Naive B cell (primary cell): ENCODE measurements at places on chromosomes 1 and 21.

GRCh38 chr1:202365092-202365815 is 16.8 kb downstream of the PPP1R12B start:
- DNase-seq, result no peak

DNA sequence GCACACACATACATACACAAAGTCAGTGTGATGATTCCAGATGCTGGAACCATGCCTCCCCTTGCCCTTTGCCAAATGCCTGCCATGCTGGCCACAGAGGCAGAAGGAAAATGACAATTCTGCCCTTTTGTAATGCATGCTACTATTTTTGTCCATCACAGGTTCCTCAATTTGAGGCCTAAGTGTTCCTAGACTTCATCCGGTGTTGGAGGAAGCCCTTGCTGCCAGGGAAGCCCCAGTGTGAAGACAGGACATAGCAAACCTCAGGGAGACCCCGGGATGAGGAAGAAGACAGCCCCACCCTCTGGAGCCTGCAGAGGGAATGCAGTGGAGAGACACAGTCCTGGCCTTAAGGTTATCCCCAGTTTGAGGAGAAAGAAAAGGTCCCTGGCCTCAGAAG is 14.4 kb downstream of the PRR9 start:
- no peak for DNase-seq

DNA sequence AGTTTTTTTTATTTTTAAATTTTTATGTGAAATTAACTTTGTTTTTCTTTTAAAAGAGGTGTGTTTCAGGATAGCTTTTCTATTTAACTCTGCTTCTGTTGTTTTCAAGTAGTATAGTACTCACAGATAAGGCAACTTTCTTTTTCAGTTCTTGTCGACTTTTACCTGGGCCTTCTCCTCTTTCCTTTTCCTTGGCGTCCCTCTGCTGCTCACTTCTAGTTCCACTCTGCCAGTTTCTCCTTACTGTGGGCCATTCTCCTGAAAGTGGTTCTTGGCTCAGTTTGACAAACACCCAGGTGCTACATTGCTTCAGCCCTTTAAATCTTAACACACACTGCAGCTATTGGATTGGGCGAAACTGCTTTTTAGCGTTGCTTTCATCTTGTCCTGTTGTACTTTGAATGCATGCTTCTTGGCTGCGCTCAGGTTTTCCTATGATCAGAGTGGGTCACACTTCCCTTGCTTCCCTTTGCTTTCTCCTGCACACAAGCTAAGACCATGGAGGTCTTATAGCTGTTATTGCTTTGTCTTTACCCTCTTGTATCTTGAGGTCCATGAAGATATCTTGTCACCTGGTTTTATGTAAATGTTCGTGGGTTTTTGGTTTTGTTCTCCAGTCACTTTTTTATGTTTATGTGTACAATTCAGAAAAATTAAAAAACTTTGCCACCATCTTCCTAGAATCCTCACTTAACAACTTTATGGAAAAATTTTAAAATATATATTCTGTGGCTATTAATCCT is 21.6 kb downstream of the GABPA start:
- no peak for DNase-seq

GRCh38 chr1:65759516-65759915 is 33.2 kb upstream of the PDE4B start:
- DNase-seq, result no peak

GRCh38 chr1:195867638-195868037 is 740.6 kb downstream of the KCNT2 start:
- DNase-seq, result no peak

DNA sequence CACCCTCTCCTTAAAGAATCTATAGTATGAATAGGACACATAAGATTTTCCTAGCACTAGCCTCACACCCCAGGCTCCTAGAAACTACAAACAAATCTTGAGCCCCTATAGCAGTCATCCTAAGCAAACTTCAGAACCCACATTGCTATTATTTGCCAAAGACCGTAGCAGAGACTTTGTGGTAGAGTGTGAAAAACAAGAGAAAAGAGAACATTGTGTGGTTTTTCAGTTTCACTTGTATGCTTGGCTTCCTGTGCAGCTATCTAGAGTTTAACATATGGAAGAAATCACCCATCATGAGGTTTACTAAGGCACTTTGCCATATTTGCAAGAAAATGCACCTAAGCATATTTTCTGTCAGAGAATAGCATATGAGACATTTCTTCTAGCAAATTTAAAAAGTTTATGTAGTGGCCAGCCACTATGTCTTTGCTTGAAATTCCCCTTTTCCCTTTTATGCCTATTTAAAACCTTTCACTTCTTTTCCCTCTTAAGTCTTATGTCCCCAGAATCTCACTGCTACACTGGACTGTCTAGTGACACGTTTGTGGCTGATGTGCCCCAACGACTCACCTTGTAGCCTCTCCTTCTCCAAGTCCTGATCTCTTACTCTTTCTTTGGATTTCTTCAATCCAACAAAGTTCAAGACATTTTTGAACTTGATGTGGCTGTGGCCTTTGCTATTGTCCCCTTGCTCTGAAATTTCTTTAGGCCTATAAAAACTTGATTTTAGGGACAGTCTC is 25.6 kb downstream of the CCDC190 start:
- no peak for DNase-seq

GRCh38 chr21:30996728-30997127 is 41.5 kb downstream of the KRTAP19-8 start:
- no peak for DNase-seq

DNA sequence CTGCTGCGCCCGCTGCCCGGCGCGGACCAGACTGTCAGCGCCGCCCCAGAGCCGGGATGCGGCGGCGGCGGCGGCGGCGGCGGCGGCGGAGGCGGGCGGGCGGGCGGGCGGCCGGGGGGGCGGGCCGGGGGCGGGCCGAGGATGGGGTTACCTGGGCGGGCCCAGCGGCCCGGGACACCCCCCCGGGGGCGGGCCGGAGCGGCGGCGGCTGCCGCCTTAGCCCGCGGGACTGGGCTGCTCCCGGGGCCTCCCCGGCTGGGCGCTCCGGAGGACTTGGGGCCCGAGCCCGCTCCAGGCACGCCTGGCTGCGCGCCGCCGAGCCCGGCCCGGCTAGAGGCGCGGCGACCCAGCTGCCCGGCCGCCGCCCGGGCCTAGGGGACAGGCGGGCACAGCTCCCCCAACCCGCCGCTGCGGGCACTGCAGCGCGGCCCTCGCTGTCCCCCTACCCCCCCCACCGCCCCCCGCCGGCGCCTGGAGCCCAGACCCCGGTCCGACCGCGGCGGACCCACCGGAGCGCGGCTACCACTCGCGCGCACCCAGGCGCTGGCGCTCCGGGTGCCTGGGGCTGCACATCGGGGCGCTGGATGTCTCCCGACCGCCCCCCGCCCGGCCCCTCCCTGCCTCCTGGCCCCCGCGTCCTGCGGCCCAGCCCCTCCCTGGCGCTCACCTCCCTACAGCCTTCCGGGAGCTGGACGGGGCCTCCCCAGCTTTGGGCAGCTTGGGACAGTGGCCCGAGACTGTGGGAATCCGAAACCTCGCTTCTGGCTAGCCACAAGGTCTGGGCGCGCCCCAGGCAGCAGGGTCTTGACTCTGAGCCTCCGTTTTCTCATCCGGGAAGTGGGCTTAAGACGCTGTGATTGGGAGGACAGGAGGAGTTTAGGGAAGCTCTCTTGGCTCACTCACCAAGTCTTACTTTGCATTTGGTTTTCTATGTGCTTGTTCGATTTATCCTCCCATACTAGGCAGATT is at the start of gene WNT4:
WNT4 (minus strand) TSS at position 33 of the 969 bp plus-strand sequence. CDS start 175 bp downstream, outside the sequence.
- no peak for DNase-seq

DNA sequence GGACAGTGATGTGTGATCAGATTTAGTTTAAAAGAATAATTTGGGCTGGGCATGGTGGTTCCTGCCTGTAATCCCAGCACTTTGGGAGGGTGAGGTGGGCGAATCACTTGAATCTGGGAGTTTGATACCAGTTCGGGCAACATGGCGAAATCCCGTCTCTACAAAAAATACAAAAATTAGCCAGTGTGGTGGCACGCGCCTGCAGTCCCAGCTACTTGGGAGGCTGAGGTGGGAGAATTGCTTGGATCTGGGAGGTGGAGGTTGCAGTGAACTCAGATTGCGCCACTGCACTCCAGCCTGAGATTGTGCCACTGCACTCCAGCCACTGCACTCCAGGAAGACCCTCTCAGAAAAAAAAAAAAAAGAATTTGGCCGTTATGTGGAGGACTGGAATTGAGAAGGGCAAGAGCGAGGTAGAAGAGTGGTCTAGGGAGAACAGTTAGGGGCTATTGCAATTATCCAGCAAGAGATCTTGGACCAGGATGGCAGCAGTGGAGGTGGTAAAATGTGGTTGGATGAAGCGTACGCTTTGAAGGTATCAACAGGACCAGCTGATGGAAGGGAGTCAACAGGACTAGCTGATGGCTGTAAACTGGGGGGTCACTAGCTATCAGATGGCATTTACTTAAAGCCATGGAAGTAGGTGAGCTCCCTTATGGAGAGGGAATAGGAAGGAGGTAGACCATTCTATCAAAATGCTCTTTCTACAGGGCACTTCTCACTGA is 9.6 kb downstream of the BTBD19 start:
- DNase-seq, result no peak

GRCh38 chr1:232519186-232519585 is 110.7 kb downstream of the SIPA1L2 start:
- no peak for DNase-seq

DNA sequence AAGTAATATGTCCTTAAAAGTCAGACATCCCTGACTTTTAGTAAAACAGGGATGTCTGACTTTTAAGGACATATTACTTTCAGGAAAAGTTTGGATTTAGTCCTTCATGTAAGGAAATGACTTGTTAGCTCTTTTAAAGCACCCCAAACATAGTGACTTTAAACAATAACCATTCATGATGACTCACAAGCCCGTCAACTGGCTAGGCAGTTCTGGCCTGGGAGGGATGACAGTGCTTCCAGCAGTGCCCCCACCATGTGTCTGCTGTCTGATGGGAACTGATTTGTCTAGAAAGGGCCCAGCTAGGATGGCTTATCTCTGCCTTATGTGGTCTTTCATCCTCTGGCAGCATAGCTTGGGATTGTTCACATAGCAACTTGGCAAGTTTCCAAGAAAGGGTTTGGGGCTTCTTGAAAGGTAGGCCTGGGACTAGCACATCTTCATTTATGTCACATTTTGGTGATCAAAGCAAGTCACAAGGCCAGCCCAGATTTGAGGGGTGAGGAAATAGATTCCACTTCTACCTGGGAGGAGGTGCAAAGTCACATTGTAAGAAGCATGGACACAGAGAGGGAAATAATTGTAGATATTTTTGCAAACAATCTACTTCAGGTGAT is 143.5 kb downstream of the C1orf94 start:
- no peak for DNase-seq

DNA sequence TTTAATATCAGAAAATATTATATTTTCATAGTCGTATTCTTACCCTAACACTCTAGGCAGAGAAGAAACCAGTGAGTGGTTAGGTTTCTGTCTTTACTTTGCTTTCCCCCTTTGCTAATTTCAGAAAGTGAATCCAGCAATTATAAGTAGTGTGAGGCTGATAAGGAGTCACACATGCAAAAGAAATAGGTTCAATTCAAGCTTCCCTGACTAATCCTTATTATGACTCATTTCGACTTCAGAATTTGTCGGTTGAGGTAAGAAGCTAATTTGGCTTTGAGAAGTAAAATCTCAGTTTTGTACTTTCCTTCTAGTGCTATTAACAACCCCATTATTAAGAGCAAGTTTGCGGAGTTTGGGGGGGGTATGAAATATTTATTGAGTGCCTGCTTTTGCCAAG is 22.4 kb downstream of the ESRRG start:
- no peak for DNase-seq

- no peak for DNase-seq
Observed at GRCh38 chr1:181936768-181937581, 124.5 kb downstream of the ZNF648 start.

- peak; percentile 31 for DNase-seq
Observed at GRCh38 chr1:184533049-184533448, 146.2 kb downstream of the C1orf21 start.

GRCh38 chr1:241998412-241998921 is 431 bp downstream of the MAP1LC3C start:
- DNase-seq, result peak; percentile 42

- no peak for DNase-seq
Observed at GRCh38 chr1:53430779-53431178, 28.4 kb upstream of the DMRTB1 start.

GRCh38 chr1:223363856-223364684 is at the start of gene SUSD4:
SUSD4 (minus strand) TSS chr1:223364176; CDS start chr1:223363425, 751 bp downstream.
- DNase-seq, result no peak

DNA sequence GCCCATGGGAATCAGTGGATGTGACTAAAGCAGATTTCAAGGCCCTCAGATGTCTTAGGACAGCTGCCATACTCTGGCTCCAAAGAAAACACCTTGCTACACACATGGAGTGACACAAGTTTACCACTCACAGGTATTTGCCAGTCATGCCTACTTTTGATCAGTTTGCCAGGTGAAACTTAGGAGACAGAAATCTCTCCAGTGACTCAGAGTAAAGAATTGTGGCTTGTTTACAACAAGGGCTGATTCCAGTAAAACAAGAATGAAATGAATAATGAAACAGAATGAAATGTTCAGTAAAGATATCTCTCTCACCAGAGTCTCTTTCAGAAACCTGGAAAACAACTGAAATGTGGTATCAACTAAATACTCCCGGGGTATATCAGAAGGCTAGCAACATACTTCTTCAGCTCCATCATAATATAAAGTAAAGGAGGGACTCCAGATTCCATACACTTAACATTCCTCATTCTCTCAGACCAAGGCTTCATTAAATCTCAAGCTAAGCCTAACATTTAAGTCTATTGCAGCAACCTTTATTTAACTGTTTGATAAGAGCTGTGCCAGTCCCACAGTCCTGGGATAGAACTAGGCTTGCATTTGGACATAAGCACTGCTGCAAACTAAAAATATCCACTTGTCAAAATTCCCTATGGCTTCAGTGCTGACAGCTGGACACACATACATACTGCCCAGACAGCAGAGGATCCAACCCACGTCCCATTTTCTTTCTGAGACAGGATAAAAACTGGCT is 143.3 kb downstream of the SIPA1L2 start:
- DNase-seq, result no peak

DNA sequence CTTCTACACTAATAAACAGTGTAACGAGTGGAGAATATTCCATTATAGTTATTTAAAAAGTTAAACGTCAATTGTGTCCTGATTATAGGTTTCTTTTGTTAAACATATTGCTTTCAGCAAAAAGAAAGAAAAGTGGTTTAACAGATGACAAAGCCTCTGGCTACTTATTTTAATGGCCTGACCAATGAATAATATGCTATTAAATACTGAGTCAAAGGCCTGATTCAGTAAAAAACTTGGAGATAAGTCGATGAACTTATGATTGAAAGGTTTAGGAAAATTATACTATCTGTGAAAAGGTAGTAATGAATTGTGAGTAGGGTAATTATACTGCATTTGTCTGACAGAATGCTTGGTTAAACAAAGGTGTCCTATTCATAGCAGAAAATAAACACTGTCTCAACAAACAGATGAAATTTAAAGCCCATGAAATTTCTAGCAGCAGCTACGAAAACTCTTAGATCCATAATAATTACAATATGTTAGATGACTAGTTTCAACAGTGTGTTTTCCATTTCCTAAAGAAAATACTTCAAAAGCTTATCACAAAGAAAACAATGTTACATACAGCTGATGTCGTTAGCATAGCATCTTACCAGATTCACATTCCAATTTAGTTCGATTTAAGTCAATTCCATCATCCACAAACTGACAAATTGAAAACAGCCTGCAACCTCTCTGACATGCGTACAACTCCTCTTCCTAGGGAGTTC is 6.2 kb downstream of the TMEM59 start:
- no peak for DNase-seq
